ENCODE measurements at places on chromosomes 16 and 17. TPM values are rescaled to one million over a fixed set of nuclear protein-coding genes. Genes with fewer than 3 reads are reported as not detected.

HAP1 gene
- 0.14 TPM for total RNA-seq

ARL5C gene
- total RNA-seq, result not detected

MMP28 gene
- total RNA-seq, result 0.57 TPM

EME1 gene
- 15.8 TPM for total RNA-seq

CD300H gene
- not detected for total RNA-seq

HIC1 gene
- 7.3 TPM for total RNA-seq
